ENCODE measurements at places on chromosomes 11 and 22.

DNA sequence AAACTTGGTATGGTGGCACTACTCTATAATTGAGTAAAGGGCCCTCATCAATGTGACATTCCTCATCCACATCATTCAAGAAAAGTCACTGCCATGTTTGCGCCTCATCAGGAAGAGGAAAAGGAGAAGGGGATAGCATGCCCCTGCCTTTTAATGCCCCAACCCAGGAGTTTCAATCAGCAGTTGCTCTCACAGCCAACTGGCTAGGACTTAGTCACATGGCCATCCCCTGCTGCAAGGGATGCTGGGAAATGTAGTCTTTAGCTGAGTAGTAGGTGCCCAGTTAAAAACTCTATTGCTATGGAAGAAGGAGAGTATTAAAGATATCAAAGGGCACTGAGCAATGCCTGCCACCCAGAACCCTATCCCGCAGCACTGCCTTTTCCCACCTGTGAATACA is 10.9 kb upstream of the CCND1 start:
- DNase-seq, result no peak

GRCh38 chr22:44369916-44370801 is 57.4 kb upstream of the SHISAL1 start:
- DNase-seq, result no peak

DNA sequence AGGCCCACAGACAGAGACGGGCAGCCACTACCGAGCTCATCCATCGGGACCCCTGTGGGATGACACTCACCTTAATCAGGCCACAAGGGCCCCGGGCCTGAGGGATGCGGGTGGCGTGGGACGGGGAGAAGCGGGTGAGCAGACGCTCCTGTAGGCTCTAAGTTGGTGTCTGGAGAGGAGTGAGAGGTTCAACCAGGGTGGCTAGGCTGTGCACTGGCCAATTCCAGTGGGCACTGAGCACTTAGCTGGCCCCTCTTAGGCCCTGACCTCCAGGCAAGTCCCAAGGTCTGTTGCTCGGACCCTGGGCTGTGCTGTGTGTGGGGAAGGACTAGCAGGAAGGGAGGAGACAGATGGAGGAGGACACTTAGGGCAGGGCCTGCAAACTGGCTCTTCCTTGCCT is 139.3 kb downstream of the ST3GAL4 start:
- no peak for DNase-seq

- no peak for DNase-seq
Observed at GRCh38 chr11:44212128-44212527, 97.8 kb downstream of the ALX4 start.

DNA sequence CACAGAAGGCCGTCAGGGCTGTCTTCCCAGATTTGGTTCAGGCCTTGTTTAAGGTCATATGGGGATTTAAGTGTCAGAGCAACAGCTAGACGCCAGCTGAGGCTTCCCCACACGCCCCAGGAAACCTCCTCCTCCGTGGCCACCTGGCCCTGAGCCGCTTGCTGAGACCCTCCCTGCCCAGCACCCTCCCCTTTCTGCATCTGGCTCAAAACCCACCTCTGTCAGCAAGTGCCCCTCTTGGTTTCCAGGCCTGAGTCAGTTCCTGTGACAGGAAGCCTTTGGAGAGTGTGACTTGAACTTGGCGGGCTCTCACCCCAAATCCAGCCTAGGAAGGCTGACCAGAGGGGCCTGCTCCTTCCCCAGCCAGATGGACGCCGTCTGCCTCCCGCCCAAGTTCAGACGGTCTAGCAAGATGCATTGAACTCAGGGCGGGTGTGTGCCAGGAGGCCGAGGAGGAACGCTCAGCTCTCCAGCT is 561 bp downstream of the FXYD2 start:
- DNase-seq, result no peak

GRCh38 chr11:82703796-82704195 is 29.9 kb downstream of the FAM181B start:
- no peak for DNase-seq

DNA sequence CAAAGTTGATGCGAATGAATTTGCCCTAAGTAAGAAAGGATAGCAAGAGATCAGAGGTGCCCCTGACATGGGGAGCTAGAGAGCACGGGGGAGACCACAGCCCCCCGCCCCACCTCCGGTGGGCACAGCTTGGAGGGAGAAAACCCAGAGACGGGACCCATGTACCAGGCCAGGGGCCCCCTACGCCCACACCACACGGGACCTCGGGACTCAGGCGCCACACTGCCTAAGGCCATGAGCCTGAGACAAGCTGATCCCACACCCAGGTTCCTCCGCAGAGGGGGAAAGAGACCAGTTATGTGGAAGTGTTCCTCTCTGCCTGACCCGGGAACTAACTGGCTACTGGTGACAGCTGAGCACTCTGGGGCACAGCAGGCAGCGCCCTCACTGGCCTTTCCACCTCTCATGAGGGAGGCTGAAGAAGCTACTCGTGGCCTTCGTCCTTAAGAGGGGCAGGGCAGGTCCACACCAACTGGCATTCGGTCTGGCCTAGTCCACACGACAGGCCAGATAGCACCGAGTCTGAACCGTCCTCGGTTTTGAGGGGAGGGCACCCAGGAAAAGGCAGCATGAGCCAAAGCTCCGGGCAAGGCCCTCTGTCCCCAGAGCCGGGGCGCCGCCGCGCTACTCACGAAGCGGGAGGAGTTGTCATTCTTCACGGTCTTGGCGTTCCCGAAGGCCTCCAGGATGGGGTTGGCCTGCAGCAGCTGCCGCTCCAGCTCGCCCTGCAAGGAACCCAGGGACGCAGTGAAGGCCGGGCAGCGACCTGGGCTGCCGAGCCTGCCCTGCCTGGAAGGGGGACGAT is 65.8 kb downstream of the MYH9 start:
- DNase-seq, result no peak

GRCh38 chr22:42356533-42356932 is 75.7 kb downstream of the NFAM1 start:
- DNase-seq, result no peak

DNA sequence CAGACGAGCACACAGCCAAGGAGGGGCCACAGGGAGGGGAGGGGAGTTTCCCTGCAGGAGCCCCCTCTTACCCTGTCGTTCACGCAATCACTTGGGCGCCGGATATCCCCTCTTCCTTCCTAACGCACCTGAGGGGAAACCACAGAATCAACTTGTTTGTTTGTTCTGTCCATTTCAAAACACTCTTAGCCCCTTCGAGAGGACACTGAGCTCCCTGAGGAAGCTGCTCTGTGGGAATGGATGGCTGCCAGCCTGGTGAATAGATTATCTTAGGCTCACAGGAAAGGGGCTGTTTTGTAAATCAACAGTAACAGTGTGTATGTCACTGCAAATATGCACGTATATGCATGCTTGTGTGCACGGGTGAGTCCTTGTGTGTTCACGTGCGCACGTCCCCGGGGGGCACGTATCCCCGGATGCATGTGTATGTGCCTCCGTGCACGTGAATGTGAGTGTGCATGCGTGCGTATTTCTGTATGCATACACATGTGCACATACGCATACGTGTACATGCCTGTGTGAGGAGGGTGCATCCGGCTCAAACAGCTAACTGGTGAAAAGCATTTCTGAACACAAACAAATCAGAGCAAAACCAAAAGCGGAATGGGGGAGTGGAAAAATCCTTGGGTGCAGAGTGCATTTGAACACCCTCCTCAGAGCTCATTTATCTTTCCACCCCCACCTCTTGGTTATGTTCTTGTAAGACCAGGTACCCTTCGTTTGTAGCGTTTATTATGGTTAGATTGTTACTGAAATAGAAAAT is 7.2 kb downstream of the ARSA start:
- DNase-seq, result peak; percentile 59

DNA sequence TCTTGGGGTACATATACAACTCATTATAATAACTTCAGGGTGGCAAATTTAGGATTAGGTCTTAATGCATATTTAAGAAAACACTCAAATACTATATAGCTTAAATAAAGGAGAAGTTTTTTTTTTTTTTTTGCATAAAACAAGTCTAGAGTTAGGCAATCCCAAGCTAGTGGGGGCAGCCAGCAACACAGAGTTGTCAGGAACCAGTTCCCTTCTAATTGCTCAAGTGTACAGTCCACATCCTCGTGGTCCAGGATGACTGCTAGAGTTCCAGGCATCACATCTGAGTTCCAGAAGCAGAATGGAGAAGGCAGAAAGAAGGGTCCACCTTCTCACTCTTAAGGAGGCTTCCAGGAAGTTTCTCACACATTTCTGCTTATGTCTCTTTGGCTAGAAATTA is 261.9 kb upstream of the PLET1 start:
- no peak for DNase-seq

DNA sequence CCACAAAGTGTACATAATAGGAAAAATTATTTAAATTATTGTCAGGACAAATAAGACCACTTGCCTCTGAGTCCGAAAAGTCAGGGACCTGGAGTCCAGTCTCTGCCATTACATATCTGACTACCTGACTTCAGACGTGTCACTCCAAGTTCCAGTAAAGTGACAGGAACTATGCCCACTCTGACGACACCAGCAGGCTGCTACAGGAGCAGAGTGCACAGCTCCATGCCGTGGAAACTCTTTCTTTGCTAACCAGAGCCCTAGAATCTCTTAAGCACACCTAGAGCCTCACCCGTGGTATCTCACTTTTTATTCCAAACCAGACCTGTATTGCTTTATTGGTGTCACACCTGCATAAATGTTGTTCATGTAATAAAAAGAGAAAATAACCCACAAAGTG is 93.7 kb downstream of the PLEKHA7 start:
- no peak for DNase-seq

DNA sequence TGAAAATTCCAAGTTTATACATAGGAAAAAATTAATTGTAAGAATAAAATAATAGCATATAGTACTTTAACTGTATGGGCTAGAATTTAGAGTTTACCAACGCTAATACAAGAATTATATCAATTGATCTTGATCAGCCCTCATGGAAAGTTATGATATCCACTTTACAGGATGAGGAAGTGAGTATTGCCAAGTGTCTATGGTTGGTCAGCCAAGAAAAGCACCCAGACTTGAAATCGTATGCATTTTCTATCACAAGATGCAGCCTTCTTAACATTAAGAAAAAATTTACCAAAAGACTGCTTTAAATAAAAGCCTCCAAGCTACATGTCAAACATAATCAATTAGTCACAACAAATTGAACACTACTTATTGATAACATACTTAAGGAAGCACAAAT is 53.0 kb downstream of the DDI1 start:
- DNase-seq, result no peak

- peak; percentile 31 for DNase-seq
Observed at GRCh38 chr11:68040101-68040956, 1.5 kb downstream of the TCIRG1 start.

- DNase-seq, result peak; percentile 80
Observed at GRCh38 chr22:22342697-22343580, 98.4 kb downstream of the VPREB1 start.

GRCh38 chr11:62025487-62026105 is 58.2 kb upstream of the FTH1 start:
- DNase-seq, result no peak

GRCh38 chr11:33906484-33907186 is 14.8 kb upstream of the LMO2 start:
- DNase-seq, result no peak

DNA sequence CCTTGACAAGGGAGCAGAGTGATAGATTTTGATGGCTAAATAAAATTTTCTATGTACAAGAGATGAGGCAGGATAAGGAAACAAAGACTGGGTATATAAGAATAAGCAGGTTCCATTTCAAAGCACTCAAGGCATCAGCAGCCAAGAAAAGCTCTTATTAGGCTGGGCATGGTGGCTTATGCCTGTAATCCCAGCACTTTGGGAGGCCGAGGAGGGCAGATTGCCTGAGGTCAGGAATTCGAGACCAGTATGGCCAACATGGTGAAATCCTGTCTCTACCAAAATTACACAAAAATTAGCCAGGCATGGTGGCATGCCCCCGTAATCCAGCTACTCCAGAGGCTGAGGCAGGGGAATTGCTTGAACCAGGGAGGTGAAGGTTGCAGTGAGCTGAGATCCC is 563.4 kb upstream of the CCDC179 start:
- no peak for DNase-seq

GRCh38 chr11:115784796-115785521 is 280.7 kb upstream of the CADM1 start:
- no peak for DNase-seq

- no peak for DNase-seq
Observed at GRCh38 chr22:48832592-48832991, 995.1 kb downstream of the BRD1 start.

GRCh38 chr11:57191311-57192219 is 9.8 kb downstream of the LRRC55 start:
- DNase-seq, result no peak

DNA sequence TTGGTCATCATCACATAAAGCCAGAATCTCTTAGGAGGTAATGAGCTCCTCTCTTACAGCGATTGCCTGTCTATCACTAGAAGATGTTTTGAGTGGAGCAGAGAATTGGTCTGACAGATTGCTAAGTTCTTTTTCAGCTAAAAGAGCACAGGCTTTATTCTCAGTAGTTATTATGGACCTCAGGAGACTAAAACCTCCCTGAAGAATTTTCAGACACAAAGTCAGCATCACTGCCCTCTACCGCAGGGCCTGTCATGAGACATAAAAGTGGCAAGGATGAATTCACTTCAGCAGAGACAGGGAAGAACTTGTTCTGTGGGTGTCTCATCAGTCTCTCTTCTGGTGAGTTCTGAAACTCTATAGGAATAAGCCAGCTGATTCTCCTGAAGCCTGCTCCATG is at the start of gene OR51I2:
TSS of gene OR51I2 (plus strand) at position 301 of the 400 bp plus-strand sequence. CDS start 4,166 bp downstream, outside the sequence.
- DNase-seq, result no peak

DNA sequence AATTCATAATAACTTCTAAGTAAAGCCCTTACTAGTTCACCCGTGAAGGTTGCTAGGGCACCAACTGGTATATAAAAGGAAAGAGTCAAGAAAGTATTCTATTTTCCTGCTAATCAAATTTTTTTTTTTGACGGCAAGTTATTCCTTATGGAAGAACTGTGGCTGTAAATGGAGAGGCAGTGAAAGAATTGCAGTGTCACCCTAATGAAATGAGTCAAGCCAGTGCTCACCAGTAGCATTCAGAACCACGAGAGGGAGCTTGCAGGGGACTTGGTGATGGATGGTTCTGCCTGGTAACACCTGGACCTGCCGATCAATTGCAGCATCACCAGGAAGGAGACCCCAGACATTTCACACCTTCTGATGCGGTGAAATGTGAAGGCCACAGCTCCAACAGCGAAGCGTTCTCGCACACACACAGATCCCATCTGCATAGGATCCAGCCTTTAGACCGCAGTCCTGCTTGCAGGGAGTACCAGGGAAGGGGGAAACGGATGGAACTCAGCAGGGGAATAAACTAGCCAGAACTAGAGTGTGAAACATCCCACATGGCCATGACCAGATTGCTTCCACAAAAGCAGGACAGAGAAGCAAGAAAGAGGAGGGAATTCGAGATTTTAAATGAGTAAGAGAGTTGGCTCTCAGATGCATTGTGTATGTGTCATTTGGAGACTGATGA is 326.2 kb downstream of the TBC1D22A start:
- no peak for DNase-seq

DNA sequence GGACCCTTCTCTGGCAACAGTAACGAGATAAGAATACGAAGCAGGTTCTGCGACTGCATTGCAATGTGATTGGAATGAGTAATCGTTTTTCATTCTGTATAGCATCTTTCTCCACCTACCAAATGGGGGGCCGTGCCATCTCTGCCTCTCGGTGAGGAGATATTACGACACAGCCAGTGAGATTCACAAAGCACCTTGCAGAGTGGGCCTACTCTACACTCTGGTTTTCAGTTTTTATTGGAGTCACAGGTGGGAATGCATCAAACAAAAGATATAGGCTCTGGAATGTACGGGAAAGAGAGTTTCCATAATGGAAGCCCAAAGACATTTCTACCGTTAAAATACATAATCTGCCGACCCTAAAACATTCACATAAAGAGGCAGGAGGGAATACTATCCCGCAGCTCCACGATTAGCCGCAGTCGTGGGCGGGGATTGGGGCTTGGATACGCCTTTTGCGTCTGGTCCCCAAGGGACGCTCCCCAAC is 423 bp upstream of the RTN3 start:
- DNase-seq, result no peak

Measured in NCI-H1417 (cell line).